ENCODE measurements at places on chromosomes 7 and 10. TPM values are rescaled to one million over a fixed set of nuclear protein-coding genes. Genes with fewer than 3 reads are reported as not detected.

The PURB gene
- total RNA-seq = 19.1 TPM

The RNF32 gene
- 0.32 TPM for total RNA-seq

The NAT16 gene
- total RNA-seq = not detected

GRCh38 chr7:72504061-72504706, 92.0 kb upstream of the CALN1 start:
- DNase-seq = no peak

GRCh38 chr7:31114593-31115343, 62.7 kb downstream of the ADCYAP1R1 start:
- DNase-seq = no peak

DNA sequence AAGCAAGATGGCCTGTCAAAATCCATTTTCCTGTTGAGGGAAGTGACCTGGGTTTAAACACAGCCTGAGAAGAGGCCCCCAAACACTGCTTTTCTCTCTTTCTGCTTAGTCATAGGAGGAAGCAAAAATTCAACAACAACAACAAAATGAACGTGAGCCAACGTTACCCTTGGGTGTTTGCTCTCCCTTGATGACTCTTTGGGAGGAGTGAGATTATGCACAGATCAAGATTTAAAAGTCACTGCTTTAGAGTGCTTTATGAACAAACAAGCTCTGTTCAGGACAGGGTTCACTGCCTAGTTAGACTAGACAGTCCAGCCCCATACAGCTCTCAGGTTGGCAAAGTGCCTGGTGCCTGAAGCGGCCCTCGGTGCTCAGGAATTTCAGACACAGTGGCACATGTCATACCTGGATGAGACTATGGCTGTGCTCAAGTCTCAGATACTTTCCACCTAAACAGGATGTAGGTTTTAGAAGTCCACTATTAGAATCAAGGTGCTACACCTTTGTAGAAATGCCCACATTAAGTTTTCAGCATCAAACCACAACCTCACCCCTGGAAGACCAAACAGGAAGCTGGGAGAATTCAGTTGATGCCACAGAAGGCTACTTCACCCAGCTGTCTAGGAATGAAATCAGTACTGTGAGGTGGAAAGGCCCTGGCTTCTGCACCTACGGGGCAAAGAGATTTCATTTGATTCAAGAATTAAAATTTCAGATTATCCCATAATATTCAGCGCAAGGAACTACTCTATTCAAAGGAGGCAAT, 38.7 kb downstream of the DENND11 start:
- DNase-seq = no peak
